ENCODE measurements at places on chromosomes 5 and 9. TPM values are rescaled to one million over a fixed set of nuclear protein-coding genes. Genes with fewer than 3 reads are reported as not detected.

DNA sequence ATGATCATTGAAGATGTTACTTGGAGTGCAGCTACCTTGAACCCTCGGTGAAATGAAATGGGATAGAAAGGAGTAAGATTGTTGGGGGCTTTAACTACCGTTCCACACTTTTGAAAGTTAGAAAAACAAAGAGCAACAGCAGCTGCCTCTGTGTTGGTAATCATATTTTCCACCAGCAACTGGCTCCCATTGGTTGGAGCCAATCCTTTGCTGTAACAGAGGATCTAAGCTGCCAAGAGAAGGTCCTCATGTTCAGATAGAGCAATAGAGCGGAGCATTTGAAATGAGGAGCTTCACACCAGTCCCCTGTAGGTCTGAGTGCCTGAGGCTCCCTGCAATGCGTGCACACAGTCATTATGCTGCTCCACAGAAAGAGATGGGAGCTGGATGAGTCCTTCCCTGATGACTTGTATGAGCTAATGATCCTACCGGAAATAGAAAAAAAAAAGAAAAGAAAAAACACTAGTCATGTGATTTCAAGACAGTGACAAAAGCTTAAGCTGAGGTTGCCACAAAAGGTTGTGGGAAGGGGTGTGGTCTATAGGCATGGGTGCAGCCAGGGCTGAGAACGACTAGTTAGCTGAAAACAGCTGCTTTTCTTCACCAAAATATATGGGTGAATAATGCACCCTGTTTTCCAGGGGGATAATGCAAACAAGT, 300.7 kb downstream of the MLLT3 start:
- H3K27ac ChIP-seq = no peak overlapping the region
- no peaks in the 10 kb centered on the region for H3K27me3 ChIP-seq
- DNase-seq = no peak

DNA sequence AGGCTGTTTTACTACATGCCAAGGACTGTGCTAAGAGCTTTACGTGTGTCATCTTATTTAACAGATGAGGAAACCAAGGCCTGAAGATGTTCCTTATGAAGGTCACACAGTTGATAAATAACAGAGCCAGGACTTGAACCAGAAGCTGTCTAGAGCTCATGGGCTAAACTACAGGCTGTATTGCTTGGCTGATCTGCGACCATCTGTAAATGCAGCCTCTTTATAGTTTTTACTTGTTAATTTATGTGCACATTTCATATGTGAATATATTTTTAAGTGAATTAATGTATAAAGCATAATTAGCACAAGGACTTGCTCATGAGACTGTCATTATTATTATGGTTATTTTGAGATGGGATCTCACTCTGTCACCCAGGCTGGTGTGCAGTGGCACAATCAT, 19.3 kb upstream of the GNPDA1 start:
- H3K36me3 ChIP-seq = no peaks in the 10 kb centered on the region
- no peak for DNase-seq
- H3K27me3 ChIP-seq = no peaks in the 10 kb centered on the region
- no peak overlapping the region for H3K27ac ChIP-seq

- H3K4me3 ChIP-seq = no peak overlapping the region
- H3K4me1 ChIP-seq = no peaks in the 10 kb centered on the region
- no peaks in the 10 kb centered on the region for H3K36me3 ChIP-seq
- DNase-seq = no peak
- no peak overlapping the region for H3K27ac ChIP-seq
Observed at GRCh38 chr5:109467058-109467457, 57.3 kb upstream of the PJA2 start.

DNA sequence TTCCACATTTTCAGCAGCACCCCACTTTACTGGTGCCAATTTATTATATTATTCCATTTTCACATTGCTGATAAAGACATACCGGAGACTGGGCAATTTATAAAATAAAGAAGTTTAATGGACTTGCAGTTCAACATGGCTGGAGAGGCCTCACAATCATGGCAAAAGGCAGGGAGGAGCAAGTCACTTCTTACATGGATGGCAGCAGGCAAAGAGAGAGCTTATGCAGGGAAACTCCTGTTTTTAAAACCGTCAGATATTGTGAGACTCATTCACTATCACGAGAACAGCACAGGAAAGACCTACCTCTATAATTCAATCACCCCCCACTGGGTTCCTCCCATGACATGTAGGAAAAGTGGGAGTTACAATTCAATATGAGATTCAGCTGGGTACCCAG, 641.8 kb upstream of the MEF2C start:
- no peak overlapping the region for H3K27ac ChIP-seq
- H3K36me3 ChIP-seq = no peaks in the 10 kb centered on the region
- no peaks in the 10 kb centered on the region for H3K27me3 ChIP-seq
- no peak overlapping the region for H3K4me3 ChIP-seq

GRCh38 chr5:55989860-55990259, 4.9 kb downstream of the IL6ST start:
- no peak overlapping the region for H3K4me3 ChIP-seq
- no peak overlapping the region for H3K27ac ChIP-seq

GRCh38 chr5:94168151-94168550, 426.8 kb upstream of the POU5F2 start:
- no peak overlapping the region for H3K4me3 ChIP-seq
- no peak for DNase-seq
- H3K27me3 ChIP-seq = no peaks in the 10 kb centered on the region
- no peaks in the 10 kb centered on the region for H3K4me1 ChIP-seq
- no peaks in the 10 kb centered on the region for H3K36me3 ChIP-seq
- H3K27ac ChIP-seq = no peak overlapping the region

DNA sequence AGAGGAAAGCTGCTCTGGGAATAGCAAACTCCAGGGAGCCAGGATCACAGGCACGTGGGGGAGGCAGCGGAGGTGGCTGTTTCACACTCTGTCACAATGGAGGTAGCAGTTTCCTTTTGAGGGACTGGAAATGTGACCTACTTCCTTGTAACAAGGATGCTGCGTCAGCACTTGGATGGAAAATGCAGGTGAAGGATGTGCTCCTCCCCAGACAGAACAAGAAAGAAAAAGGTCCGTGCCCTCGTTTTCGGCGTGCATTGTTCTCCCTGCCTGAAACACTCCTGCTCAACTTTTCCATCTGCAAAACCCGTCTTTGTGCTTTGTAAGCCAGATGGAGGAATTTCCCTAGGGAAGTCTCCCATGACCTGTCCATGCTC, 55.1 kb upstream of the SH3PXD2B start:
- no peak overlapping the region for H3K4me3 ChIP-seq
- no peak overlapping the region for H3K27ac ChIP-seq
- H3K4me1 ChIP-seq = peaks cover 4% of the 10 kb centered on the region
- H3K27me3 ChIP-seq = no peaks in the 10 kb centered on the region
- DNase-seq = peak; percentile 12

DNA sequence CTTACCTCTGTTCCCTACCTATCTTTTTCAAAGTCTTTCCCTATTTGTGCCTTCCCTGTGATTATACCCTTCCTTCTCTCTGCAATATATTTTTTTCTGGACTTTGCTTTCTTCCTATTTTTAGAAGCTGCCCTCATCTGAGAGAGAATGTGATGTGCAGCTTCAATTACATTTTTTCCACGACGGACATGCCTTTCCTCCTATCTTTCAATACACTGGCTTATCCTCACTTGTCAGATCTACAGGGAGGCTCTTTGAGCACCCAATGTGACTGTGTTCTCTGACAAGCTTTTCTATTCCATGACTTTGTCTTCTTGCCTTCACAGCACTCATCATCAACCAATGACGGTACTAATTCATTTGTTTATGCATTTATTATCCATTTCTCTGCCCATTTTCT, 227.9 kb upstream of the CLINT1 start:
- no peak overlapping the region for H3K4me3 ChIP-seq
- no peaks in the 10 kb centered on the region for H3K36me3 ChIP-seq
- DNase-seq = no peak
- no peak overlapping the region for H3K27ac ChIP-seq

IL17B gene
- total RNA-seq = 0.42 TPM

NRARP gene
- total RNA-seq = 120 TPM
